ENCODE measurements at places on chromosomes 11 and 22. TPM values are rescaled to one million over a fixed set of nuclear protein-coding genes. Genes with fewer than 3 reads are reported as not detected.

DNA sequence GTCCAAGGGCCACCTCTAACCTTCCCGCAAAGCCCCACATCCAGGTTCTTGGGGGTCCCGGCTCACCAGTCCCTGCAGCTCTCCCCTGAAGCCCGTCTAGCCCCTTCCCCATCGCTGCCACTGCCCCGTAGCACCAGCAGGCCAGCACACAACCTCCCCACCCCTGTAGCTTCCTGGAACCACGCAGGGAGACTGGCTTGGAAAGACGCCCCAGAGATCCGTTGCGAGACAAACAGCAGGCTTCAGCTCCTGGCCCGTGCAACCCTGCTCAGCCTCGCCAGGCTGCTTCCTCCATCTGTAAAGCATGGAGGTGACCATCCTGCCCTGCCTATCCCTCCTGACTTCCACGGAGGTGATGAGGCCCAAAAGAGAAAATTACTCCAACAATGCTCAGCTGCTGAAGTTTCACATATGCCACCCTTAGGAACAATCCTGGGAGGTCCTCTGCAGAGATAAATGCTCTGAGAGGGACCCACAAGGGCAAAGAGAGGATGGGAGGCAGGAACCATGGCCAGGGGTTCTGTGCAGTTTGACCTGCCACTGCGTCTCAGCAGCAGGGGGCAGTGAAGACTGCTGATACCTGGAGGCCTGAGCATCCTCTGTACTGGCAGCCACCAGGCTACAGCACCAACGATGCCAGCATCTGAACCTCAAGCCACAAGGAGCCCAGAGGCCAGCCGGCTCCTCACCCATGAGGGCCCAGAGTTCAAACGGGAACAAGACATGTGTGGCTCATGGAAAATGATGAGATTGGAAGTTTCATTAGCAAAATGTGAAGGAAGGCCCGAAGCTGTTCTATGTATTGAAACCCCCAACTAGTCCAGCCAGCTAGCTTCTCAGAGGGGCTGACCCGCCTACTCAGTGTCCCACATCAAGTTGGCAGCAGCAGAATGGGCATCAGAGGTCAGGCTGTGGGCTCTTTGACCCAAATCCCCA is 16.1 kb downstream of the DGCR2 start:
- no peak for DNase-seq

The TYR gene
- polyA plus RNA-seq: 0.21 TPM

The NAALADL1 gene
- 16.2 TPM for polyA plus RNA-seq

The CARNS1 gene
- polyA plus RNA-seq: 2.2 TPM

GRCh38 chr22:35541254-35541748 is 670 bp downstream of the RASD2 start:
- no peak for DNase-seq

- DNase-seq: no peak
Measured at GRCh38 chr11:82043316-82043715, 690.3 kb downstream of the FAM181B start.

DNA sequence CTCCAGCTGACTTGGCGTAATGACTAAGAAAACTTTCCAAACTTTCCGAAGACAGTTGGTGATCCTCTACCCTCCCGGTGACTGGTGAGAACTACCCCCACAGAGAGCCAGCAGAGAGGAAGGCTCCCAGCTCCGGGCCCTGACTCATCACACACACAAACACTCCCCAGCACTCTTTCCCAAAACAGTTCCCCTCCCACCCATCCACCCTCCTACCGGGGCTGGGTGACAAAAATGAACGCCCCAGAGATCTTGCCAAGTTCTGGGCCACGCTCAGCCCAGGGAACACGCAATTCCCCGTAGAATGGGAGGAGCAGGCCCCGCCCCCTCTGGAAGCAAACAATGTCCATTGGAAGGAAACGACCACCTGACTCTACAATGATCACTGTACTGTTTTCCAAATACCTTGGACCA is 21.3 kb upstream of the JAM3 start:
- no peak for DNase-seq

DNA sequence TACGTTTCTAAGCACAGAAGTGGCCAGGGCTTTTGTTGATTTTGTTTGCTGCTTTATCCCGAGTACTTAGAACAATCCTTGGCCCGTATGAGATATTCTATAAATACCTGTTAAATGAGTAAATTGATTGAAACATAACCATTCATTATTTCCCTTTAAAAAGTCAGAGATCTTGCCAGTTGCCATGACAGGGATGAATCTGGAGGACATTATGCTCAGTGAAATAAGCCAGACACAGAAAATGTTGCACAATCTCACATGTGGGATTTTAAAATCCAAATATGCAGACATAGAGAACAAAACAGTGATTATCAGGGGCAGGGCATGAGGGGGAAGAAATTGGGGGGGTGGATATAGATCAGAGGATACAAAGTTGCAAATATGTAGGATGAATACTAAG is 1240.1 kb downstream of the LRRC4C start:
- no peak for DNase-seq

DNA sequence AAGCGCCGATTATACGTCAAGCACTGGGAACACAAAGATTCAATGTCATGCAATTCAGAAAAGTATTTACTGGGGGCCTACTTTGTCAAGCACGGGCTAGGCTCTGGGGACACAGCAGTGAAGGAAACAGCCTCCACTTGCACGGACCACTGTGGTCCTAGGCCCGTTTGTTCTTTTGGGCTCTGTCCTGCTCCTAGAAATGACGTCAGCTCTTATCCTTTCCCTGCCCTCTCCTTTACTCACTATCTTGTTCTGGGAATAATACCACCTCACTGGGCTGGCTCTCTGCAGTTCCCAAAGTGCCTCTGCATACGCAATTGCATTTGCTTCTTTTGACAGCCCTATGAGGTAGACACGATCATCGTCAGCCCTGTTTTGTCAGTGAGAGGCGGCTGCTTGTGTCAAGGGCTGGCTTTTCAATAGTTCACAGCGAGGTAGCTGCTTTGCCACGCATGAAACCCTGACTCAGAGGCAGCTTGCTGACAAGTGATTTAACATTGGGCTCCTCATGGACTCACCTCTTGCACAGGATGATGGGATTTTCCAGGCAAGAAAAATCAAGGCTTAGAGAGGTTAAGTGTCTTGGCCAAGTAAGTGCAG is 22.9 kb upstream of the IGSF22 start:
- DNase-seq: no peak

The PLA2G3 gene
- polyA plus RNA-seq: 0.10 TPM

- no peak for DNase-seq
Measured at GRCh38 chr11:43573233-43573632, 107.3 kb upstream of the HSD17B12 start.

DNA sequence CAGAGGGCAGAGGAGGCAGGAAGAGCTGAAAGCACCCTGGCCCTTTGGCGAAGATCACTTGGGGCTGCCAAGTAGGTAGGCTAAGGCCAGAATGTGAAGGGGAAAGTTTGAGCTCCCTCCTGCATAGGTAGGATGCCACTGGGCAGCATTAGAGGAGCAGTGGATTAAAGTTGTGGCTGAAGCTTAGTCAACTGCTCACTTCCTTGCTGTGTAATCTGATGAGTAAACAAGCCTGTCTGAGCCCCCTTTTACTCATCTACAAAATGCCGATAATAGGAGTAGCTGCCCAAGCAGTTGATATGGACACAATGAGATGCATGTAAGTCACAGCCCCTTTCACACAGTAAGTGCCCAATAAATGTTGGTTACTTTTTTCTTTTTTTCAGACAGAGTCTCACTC is 216.4 kb downstream of the MN1 start:
- DNase-seq: no peak

The THYN1 gene
- polyA plus RNA-seq: 82.2 TPM

The ZP1 gene
- not detected for polyA plus RNA-seq

DNA sequence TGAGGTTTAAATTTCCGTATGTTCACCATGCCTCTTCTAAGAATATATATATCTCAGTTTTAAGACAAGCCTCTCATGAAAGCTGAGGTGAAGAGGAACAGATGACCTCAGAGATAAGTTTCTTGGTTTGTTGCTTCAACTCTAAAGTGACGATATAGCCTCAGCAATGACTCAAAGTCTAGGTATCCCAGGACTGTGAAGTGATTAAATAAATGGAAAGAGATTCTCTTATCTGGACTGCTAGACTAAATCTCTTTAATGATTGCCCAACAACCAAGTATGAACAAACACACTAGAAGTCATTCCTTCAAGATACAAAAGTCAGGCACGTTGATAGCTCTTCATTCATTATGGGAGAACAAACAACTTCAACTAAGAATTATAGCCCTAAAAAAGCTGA is 15.3 kb downstream of the CADM1 start:
- no peak for DNase-seq

The INTS4 gene
- 44.4 TPM for polyA plus RNA-seq
